Activated CD4-positive, alpha-beta T cell treated with anti-CD3 and anti-CD28 coated beads, Interleukin-2, amount 50 U/mL, for 1 hour (primary cell): ENCODE measurements at places on chromosomes 2 and 18.

GRCh38 chr18:32104516-32104915 lies 12.8 kb downstream of the RNF138 start:
- DNase-seq: no peak

DNA sequence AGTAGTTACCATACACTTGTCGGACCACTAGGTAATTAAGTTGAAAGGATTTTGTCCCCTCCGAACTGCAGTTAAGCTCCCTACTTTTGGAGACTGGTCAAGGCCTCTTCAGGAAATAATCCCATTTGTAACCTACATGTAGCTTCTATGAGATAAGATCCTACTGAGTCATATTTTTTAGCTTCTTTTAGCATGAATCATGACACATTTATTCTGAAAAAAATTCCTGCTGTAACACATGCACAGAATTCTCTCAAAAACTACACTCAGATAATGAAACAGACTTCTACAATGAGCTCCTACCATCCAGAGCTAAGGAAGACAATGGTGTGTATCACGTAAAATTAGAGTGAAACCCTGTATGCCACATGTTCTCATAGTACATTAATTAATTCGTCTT lies 100.7 kb upstream of the CCDC195 start:
- DNase-seq: no peak

- no peak for DNase-seq
Measured at GRCh38 chr2:227973241-227973640, 101.8 kb downstream of the DAW1 start.

DNA sequence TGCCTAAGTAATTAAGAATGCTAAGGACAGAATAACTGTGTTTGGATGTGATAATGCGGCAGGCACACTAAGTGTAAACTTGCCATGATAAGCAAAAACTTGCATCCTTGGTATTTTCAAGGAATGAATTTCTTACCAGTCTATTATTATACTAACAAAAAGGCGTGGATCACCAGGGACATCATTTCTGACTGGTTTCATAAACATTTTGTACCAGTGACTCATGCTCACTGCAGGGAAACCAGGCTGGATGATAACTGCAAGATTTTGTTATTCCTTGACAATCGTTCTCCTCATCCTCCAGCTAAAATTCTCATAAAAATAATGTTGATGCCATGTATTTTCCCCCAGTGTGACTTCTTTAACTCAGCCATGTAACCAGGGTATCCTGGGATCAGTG lies 289.5 kb downstream of the CDCA7 start:
- DNase-seq: no peak

GRCh38 chr18:8890957-8891464 lies 185.7 kb downstream of the MTCL1 start:
- DNase-seq: no peak

GRCh38 chr2:217101972-217102371 lies 242.1 kb upstream of the TNP1 start:
- no peak for DNase-seq

GRCh38 chr2:96342085-96342484 lies 6.5 kb downstream of the NCAPH start:
- DNase-seq: peak; percentile 34

DNA sequence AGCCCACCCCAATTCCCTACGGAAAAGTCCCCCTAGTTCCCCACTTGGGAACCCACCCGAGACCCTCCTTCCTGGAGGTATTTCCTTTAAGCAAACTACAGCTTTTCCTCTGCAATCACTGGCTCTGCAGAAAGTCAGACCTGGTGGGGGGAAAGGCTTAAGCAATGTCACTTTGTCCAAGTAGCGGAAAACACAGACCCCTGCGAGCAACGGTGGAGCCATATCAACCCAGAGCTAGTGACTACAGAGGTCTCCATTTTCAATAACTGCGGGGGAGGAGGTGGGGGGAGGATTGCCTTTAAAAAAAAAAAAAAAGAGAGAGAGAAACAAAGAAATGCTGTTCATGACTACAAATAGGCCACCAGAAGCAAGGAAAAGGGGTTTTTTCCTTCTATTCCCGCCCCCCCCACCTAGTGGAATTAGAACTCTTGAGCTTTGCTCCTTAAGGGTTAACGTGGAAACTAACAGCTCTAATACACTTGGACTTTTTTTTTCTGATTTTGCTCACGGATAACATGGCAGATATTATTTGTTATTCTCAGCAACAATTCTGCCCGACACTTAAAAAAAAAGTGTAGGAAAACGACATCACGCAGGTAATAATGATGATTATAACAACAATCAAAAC lies 1.1 kb upstream of the FRZB start:
- no peak for DNase-seq

DNA sequence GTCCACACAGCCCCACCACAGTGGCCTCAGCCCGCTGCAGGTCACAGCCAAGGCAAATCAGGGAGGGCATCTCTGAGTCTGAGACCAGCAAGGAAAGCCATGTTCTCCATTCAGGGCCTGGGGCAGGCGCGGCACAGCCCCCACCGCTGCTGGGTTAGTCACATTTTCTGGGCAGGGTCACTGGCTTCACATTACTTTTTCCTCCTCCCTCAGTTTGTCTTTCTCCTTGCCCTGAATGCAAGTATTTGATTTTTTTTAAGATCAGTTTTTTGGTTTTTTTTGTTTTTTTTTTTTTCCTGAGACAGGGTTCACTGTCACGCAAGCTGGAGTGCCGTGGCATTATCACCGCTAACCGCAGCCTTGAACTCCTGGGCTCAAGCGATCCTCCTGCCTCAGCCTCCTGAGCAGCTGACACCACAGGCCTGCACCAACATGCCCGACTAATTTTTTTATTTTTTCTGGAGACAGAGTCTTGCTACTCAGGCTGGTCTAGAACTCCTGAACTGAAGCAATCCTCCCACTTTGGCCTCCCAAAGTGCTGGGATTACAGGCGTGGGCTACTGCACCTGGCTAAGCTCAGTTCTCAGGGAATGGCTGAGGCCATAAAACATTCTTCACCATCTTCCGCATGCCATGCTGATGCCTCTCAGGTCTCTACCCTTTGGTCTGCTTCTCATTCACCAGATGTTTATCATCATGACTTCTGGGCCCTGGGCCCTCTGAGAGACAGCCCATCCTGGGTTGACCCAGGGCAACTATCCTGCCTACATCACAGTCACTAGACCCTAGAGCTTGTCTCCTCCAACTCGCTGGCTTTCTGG lies 628 bp upstream of the CAPG start:
- DNase-seq: no peak

- no peak for DNase-seq
Measured at GRCh38 chr18:37393945-37394609, 171.5 kb downstream of the CELF4 start.

DNA sequence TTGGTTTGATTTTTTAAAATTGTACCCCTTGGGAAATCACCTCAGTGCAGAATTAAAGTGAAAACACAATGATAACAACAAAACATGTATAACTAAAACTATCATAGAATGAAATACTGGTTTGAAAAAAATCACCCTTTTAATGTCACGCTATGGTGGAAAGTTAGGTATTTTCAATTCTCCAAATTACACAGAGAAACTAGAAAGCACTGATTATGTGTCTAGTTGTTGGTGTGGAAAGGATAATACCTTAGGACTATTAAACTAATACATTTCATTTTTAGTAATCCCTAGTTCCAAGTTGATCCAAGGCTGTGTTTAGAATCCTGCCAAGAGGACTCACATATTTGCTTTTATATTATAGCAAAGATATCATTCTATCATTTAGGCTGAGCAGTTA lies 71.2 kb downstream of the NUP35 start:
- no peak for DNase-seq

GRCh38 chr2:16330982-16331381 lies 334.7 kb downstream of the CYRIA start:
- DNase-seq: no peak

DNA sequence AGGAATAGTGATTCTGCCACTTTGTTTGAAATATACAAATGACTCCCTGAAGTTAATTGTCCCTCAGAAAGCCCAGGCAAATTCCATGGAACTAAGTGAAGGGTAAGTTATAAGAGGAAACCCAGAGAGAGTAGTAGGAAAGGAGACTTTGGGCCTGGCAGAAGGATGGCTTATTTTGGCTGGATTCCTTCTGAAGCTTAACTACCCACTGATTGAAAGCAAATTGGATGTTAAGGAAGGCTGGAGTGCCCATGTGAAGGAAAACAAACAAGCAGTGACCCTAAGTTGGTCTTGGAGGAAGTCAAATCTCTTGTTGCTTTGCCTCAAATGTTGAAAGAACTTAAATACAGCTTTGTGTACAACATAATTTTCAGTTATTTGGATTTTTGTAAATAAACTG lies 1106.4 kb upstream of the ZEB2 start:
- DNase-seq: no peak

DNA sequence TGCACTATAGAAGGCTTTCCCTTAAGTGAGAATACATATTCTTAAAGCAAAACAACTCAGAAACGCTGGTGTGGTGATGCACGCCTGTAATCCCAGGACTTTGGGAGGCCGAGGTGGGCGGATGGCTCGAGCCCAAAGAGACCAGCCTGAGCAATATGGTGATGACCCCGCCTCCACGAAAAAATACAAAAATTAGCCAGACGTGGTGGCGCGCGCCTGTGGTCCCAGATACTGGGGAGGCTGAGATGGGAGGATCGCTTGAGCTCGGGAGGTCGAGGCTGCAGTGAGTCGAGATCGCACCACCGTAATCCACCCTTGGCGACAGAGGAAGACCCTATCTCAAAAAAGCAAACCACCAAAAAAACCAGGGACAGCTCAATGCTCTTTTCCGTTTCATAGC lies 750 bp upstream of the CCDC150 start:
- no peak for DNase-seq

- no peak for DNase-seq
Measured at GRCh38 chr2:66569321-66569851, 134.5 kb downstream of the MEIS1 start.

GRCh38 chr2:241272303-241273209 lies 42.9 kb downstream of the HDLBP start:
- peak; percentile 30 for DNase-seq
